K562 (cell line): ENCODE measurements at places on chromosomes 1 and 21. TPM values are rescaled to one million over a fixed set of nuclear protein-coding genes. Genes with fewer than 3 reads are reported as not detected.

The APCS gene
- 0.29 and 0.34 TPM in 2 replicates for total RNA-seq

The TLCD4 gene
- total RNA-seq, result 13.9 and 16.5 TPM in 2 replicates

The HTR6 gene
- not detected in 2 replicates for total RNA-seq

The CD34 gene
- 0.13 TPM in 1 of 2 replicates, not detected in the other for total RNA-seq

The HSD3B2 gene
- total RNA-seq, result 0.96 and 1.1 TPM in 2 replicates
